ENCODE measurements at places on chromosomes 16 and 17. TPM values are rescaled to one million over a fixed set of nuclear protein-coding genes. Genes with fewer than 3 reads are reported as not detected.
A peak's percentile ranks its signal among the peaks of the same experiment; 100 is the strongest.

Gene INCA1
- 2.0 TPM for total RNA-seq

Gene GINS2
- total RNA-seq: 1.5 TPM

DNA sequence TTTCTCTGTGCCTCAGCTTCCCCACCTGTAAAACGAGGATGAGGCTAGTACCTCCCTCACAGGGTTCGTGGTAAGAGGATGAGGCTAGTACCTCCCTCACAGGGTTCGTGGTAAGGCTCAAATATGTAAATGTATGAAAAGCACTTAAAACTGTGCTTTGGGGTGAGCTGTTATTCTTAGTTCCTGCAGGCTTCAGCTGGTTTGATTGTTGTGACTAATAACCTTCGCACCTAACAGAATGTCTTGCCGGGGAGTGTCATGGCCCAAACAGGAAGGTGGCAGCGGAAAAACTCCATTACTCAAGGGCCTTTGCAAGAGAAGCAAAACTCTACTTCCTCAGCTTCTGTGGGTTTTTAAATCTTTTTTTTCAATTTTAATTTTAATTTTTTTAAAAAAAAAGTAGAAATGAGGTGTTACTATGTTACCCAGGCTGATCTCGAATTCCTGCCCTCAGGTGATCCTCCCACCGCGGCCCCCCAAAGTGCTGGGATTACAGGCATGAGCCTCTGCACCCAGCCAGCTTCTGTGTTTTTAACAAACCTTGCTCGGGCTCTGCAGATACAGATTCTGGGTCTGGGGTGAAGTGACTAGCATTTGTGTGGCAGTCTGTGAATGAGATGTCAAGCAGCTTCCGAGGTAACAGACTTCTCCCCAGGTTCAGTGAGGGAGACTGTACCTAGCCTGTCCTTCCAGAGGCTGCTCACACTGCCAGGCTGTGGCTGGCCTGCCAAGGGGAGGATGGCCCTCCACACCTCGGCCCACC is 103.0 kb downstream of the RAB11FIP4 start:
- H3K4me1 ChIP-seq: no peaks in the 10 kb centered on the region
- no peak overlapping the region for H3K27ac ChIP-seq
- no peaks in the 10 kb centered on the region for H3K36me3 ChIP-seq

Gene CACNA1G
- 6.5 TPM for total RNA-seq

- H3K36me3 ChIP-seq: no peaks in the 10 kb centered on the region
- H3K27ac ChIP-seq: peak overlapping the region; percentile 93
- H3K4me3 ChIP-seq: peak overlapping the region; percentile 26
Observed at GRCh38 chr17:330993-331701, 21.5 kb downstream of the RPH3AL start.

Gene AANAT
- not detected for total RNA-seq

DNA sequence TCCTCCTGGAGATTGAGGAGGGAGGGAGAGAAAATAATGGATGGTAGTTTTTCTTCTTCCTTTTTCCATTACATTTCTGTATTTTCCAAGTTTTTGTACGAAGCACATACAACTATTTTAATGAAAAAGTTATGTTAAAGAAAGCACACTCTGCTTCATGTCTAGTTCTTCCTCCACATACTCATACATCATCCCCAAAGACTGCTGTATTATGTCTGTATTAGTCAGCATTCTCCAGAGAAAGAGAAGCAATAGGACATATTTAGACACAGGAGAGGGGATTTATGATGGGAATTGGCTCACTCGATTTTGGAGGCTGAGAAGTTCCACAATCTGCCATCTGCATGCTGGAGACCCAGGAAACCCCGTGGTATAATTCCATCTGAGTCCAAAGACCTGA is 10.1 kb upstream of the ACSM2A start:
- no peak overlapping the region for H3K4me3 ChIP-seq
- no peaks in the 10 kb centered on the region for H3K36me3 ChIP-seq
- no peak for DNase-seq
- peaks cover 7% of the 10 kb centered on the region for H3K4me1 ChIP-seq

All from ovary (tissue), 10 donors.